Activated T-helper 9 cell treated with anti-CD3 and anti-CD28 coated beads, Interleukin-2, amount 50 U/mL, for 16 hours (primary cell): ENCODE measurements at places on chromosomes 1 and 21.
A peak's percentile ranks its signal among the peaks of the same experiment; 100 is the strongest.

DNA sequence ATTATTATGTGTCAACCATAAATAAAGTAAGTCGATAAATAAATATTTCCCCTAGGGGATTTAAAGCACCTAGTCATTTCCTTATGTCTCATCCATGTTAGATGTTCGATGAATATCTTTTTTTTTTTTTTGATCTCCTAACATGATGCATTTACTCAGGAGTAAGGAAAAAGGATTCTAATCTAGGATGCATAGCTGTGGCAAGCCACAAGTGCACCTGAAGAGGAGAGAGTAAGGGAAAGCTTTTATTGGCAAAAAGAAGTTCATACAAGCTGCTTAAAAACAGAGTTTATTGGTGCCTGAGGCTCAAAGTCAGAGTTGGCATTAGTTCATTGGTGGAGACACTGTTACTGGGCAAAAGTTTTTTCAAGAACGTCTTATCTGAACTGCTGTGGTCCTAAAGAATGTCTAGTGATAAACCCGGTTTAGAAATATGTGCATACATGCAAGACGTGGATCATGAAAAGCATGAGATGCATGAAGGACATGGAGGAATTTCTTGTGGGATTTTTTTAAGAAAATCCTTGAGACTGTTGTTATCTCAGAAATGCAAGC is 51.7 kb downstream of the SWT1 start:
- no peak for DNase-seq

- DNase-seq: peak; percentile 35
Measured at GRCh38 chr1:54230507-54231339, 30.8 kb downstream of the MRPL37 start.

GRCh38 chr1:168288311-168289052 is 7.8 kb downstream of the TBX19 start:
- no peak for DNase-seq

- DNase-seq: no peak
Measured at GRCh38 chr1:153680120-153680403, 1.6 kb downstream of the NPR1 start.

- no peak for DNase-seq
Measured at GRCh38 chr21:29271927-29272333, 26.8 kb upstream of the BACH1 start.

DNA sequence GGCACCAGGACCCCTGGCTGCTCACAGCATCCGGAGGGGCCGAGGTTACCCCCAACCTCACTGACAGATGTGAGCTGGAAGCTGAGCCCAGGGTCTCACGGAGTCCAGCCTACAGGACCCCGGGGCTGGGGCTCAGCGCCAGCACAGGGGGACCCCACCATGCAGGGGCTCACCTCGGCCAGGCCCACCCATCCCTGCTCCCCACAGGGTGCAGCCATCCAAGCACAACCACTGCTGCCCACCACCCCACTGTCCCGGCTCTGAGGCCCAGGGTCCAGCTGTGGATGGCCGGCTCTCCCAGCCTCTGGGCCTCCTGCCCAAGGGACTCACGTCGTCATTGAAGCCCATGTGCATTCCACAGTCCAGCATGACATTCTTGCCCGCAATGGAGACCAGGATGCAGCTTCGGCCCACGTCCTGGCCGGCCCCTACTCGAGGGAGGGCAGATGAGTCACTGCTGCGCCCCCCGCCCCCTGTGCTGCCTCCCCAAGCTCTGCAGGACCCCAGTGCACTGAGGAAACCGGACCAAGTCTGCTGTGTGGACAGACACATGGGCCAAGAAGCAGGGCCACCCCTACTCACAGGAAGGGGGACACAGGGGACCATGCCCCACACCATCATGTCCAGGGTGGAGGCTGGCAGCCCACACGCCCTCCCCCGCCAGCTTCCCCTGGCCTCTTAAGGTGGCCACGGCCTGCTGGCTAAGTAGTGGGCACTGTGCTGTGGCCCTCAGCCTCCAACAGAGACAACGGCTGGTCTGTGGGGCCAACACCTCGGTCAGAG is 3.6 kb downstream of the INTS11 start:
- no peak for DNase-seq

GRCh38 chr1:238954865-238955264 is 431.5 kb upstream of the CHRM3 start:
- no peak for DNase-seq

GRCh38 chr1:76640092-76640491 is 227.2 kb upstream of the ST6GALNAC5 start:
- no peak for DNase-seq

- no peak for DNase-seq
Measured at GRCh38 chr1:159765806-159766205, 15.0 kb upstream of the DUSP23 start.

DNA sequence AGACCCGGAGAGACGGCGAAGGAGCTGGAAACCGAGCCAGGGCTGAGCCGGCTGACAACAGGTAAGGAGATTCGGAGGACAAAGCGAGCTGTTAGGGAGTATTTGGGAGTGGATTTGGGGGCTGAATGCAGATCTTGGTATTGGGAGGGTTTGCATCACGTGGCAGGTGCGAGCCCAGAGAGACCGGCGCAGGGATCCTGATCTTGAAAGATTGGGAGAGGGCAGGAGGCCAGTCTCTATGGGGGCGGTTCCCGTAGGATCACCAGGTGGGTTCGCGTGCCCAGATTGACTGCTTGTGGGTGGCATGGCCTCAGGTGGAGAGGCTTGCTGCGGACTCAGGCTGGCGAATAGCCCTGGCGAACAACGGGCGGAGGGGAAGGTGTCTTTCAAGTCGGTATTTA is 204 bp downstream of the CIART start:
- DNase-seq: no peak

GRCh38 chr1:233998891-233999290 is 94.4 kb downstream of the SLC35F3 start:
- no peak for DNase-seq

GRCh38 chr1:9555942-9556341 is 16.7 kb downstream of the SLC25A33 start:
- DNase-seq: no peak

- no peak for DNase-seq
Measured at GRCh38 chr1:24946861-24947658, 17.0 kb upstream of the RUNX3 start.

- DNase-seq: no peak
Measured at GRCh38 chr1:68868606-68869005, 371.7 kb upstream of the DEPDC1 start.
